Activated CD8-positive, alpha-beta memory T cell treated with anti-CD3 and anti-CD28 coated beads for 24 hours (primary cell): ENCODE measurements at places on chromosomes 6 and 20.

DNA sequence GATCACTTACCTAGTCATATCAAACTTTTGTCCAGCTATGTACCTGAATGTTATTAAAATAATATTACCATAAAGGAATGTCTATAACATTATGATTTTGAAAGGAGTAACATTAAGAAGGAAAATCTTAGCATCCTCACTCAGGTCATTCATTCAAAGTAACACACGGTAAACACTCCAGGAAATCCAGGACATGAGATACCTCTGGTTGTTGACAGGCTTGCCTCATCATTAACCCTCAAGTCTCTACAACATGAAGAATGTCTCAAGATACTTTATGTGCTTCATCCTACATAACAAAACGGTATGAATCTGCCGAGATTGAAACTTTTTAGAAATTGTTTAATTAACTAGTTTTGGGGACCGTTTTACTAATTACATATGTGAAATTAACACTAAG is 690 bp upstream of the FILIP1 start:
- DNase-seq: no peak

DNA sequence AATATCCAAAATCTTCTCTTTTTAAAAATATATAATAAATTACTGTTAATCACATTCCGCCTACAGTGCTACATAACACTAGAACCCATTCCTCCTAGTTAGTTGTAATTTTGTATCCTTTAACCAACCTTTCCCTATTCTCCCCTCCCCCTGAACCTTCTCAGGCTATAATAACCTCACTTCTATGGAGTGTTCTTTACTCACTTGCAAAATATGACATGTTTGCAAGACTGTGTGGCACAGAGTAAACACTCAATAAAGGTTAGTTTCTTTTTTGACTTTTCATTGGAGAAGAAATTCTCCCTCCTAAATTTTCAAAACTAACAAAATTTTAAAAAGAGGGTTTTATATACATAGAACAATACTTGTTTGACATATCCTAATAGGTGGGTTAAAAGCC is 147.0 kb downstream of the FOXA2 start:
- DNase-seq: no peak

- DNase-seq: no peak
Measured at GRCh38 chr6:165298402-165298801, 11.0 kb downstream of the C6orf118 start.

DNA sequence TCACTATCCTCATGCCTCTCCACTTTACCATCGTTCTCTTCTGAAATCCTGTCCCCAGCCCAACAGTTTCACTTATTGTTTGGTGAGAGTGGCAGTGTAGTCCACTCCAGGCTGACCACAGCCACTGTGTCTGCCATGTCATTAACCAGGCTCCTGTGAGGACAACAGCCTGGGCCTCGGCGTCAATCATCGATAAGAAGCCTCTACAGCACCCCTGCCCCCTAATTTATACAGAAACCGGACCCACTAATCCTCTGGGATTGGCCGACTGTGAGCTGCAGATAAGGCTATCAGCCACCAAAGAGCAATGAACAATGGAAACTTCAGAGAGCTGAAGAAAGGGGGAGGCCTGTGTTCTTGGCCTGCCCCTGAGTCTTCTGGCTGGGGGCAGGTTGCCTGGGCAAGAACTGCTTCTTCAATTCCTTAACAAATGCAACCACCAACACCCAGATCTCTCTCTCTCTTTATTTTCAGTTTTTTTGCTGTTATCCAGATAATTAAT is 3.4 kb downstream of the EGFL8 start:
- DNase-seq: no peak

DNA sequence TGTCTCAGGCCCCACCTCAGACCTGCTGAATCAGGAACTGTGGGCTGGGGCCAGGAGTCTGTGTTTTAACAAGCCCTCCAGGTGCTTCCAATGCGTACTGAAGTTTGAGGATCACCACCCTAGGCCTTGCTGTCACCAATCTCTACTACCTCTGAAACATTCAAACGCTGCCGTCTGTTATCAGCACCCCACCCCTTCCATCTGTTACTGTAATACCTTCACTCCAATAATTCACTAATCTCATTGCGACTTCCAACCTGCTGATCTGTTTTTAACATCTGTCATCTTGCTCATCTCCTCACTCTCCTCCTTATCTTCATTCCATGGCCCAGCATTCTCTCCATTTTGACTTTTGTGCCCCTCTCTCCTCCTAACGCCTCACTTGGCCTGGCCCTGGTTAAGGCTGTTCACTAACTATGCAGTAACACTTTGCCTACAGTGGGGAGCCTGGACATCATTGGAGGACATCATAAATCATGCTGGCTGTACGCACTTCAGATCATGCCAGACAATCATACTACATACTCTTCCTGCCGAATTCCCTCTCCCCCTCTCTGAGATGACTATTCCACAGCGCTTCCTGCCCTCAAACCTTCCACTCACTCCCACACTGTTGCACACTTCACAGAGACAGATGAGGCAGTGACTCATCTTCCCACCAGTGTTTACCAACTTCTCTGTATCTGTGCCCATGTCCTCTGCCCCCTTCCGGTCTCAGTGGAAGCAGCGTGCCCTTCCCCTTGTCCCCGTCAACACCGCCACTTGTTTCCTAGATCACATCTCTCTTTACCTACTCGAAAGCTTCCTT is 3.0 kb upstream of the GUCA1B start:
- no peak for DNase-seq

DNA sequence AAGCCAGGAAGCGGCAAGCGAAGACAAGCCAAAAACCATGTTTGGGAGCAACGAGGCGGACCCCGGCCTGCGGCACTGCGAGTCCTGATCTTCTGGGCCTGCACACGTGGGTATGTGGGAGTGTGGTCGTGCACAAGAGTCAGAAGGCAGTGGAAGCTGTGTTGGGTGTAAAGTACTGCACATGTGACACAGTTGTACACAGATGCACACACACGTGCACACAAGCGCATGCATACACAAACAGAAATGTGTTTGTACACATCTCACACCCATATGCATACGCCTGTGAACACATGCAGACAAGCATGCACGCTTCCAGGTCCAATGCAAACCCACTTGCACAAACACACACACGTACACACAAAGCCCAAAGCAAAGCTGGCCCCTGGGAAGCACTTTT is 52.6 kb upstream of the SLCO4A1 start:
- no peak for DNase-seq

GRCh38 chr6:18634912-18635311 is 247.8 kb downstream of the RNF144B start:
- DNase-seq: no peak

- peak; percentile 51 for DNase-seq
Measured at GRCh38 chr6:89260832-89261231, 43.7 kb upstream of the GABRR1 start.

- no peak for DNase-seq
Measured at GRCh38 chr6:7747016-7747415, 21.1 kb downstream of the BMP6 start.

DNA sequence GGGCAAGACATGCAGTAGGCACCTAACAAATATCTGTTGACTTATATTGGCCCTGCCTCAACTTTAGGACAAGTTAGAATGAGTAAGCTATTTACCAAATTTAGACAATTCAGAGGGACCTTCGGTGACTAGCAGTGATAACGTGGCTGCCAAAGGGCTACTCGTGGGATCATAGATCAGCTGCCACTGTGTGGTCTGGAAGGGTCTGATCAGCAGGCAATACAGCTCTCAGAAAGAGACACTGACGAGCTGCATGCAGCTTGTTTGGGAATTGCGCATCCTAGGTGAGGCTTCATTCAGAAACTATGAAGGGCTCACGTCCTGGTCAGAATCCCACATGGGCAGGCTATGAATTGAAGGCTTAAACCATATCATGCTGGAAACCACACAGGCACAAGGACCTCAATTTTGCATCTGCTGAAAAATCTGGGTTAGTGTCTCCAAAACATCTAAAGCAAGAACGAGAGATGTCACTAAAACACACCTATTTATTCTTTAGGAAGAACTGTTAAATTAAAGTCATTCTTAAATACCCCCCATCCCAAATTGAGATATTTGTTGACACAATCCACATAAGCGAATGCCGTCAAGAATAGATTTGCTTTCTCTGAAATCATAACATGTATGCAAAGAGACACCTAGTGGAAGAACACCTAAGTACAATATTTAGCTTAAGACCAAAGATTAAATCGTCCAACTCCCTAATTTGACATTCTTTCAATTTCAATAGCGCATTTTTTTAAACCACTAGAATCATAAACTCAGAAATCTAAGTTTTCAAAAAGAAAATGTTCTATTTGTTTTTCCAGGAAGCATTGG is 79.6 kb downstream of the IPCEF1 start:
- DNase-seq: no peak

GRCh38 chr20:49700411-49701185 is 13.1 kb downstream of the B4GALT5 start:
- no peak for DNase-seq

GRCh38 chr6:138439546-138439945 is 35.5 kb downstream of the HEBP2 start:
- no peak for DNase-seq

DNA sequence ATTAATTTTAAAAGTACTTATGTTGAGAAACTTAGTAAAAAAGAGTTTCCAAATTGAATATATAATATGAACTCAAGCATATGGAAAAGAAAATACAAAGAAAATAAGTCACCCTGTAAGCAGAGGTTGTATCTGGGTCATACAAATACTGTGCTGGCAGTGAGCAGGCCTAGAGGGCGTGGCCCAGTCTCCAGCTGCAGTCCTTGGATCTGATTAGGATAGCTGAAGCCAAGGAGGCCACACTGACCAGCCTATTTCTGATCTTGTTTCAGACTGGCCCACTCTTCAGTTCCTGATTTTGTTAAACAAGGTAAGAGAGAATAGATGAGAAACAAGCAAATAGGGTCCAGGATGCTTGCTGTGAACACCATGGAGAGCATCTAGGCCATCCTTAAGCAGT is 228.8 kb downstream of the EPM2A start:
- DNase-seq: no peak

DNA sequence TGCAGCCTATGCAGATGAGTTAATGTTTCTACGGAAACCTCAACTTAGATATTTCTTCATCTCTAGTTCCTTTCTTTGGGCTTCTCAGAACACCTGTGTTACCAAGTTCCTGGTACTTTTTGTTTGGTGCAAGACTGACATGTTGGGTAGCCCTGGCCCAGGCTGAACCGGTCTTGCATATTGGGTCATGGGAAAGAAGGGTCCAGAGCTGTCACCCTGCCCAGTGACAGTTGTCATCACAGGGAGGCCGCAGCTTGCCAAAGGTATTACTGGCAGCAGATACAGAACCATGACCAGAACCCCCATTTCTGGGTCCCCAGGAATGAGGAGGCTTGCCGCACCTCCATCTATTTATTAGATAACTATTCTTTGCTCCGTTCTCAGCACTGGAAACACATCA is 40.2 kb downstream of the PDYN start:
- no peak for DNase-seq

DNA sequence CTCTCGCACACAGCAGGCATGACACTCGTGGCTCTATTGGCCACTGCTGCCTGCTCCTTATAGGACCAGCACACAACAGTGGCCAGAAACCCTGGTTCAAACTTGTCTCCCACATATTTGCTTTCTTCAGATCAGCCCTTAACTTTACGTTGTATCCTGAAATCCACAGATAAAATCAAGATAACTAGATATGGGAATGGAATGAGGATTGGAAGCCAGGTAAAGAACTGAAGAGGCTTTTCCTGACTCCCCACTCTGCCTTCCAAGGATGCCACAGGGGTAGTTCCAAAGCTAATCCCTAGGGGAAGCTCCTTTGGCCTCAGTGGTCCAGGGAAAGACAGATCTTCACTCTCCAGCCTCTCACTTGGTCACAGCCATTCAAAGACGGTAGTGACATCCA is 86.5 kb downstream of the INSM1 start:
- no peak for DNase-seq

DNA sequence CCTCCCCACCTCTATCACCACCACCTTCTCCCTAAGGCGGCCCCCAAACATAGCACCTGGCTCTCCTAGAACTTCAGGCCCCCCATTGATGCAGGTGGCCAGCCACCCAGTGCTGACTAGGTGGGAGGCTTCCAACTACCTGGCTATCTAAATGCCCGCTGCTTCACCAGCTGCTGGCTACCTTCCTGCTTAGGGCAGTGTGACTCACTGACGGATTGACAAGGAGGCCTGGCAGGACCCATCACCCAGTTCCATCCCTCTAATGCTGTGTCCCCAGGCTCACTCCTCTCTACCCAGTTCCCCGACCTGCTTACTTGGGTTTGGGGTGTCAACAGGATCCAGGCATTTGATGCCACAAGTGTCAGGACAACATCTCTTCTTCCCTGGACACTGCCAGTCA is 1.1 kb downstream of the SLPI start:
- DNase-seq: no peak

- DNase-seq: no peak
Measured at GRCh38 chr20:15494851-15495250, 1078.4 kb downstream of the KIF16B start.

- DNase-seq: no peak
Measured at GRCh38 chr20:1875762-1876161, 19.4 kb upstream of the SIRPA start.
